Retina (tissue), 1 donor: ENCODE measurements at places on chromosomes 11 and 22.
A peak's percentile ranks its signal among the peaks of the same experiment; 100 is the strongest.

GRCh38 chr11:78244546-78245255, 56.0 kb downstream of the USP35 start:
- DNase-seq: no peak

GRCh38 chr11:32435942-32436750, 807 bp upstream of the WT1 start:
- peak; percentile 62 for DNase-seq

DNA sequence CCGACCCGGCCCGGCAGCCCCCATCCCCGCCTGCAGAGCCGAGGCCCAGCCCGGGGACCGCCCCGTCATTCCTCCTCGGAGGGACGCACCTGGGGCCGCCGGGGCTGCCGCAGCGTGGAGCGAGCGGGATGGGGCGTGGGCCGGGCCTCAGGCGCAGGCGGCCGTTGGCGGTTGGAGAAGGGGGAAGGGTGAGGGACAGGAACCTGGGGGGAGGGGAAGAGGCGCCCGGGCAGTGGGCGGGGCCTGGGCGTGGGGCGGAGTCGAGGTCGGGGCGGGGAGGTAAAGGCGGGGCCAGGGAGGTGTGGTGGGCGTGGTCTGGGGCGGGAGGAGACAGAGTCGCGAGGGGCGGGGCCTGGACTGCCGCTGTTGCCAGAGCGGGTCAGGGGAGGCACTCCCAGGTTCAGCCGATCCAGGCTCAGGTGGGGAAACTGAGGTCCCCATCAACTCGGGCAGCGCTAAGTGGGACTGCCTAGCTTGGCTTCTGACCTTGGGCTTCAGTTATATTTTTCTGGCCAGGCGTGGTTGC, at the start of gene TESMIN:
Gene TESMIN, minus strand, starts transcription at position 190 of the 526 bp plus-strand sequence. CDS start 860 bp downstream, outside the sequence.
- peak; percentile 57 for DNase-seq

GRCh38 chr11:93234602-93235207, 36.9 kb upstream of the SLC36A4 start:
- DNase-seq: peak; percentile 81

DNA sequence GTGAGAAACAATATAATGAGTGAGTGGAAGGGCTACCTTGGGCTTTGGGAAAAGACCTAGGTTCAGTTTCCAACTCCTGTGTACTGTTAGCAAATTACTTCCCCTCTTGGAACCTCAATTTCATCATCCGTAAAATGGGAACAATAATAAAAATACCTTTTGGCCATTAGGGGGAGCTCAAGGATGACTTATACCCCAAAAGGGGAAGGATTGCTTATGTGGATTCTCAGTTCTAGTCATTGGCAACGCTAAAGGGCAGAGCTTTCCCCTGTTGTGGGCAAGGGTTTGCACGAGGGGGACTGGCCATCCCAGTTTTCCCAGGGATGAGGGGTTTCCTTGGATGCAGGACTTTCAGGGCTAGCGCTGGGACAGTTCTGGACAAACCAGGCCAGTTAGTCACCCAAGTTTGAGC, 3.1 kb upstream of the COMMD9 start:
- peak; percentile 32 for DNase-seq

GRCh38 chr11:45756384-45757010, 48.5 kb upstream of the SLC35C1 start:
- DNase-seq: no peak

DNA sequence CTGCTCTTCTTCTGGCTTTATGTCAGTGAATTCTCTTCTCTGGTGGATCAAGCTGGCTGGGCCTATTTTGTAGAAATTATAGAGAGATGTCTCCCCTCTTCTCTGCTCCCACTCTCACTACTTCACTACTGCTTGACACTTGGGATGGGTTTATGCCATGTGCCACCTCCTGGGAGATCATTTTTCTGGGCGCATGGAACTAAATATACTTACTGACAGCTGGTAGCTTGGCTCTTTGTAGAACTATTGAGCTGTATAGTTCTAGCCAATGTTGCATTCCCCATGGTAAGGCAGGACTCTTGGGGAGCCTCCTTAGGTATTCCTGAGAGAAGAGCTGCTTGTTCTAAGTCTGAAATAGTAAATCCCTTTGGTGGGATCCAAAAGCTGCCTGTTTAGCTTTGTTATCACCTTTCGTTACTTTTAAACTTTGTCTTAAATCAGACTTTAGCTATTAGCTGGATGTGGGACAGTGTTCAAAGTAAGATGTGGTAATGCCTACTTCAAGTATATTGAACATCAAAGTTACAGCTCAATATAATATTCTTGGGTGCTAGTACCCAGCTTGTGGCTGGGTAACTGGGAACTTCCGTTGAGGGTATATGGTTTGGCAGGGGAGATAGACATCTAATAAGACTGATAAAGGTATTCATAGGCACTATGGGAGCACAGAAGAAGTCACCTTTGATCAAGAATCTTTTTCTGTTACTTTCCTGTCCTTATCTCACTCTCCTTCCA, 87.5 kb upstream of the RRM1 start:
- no peak for DNase-seq

DNA sequence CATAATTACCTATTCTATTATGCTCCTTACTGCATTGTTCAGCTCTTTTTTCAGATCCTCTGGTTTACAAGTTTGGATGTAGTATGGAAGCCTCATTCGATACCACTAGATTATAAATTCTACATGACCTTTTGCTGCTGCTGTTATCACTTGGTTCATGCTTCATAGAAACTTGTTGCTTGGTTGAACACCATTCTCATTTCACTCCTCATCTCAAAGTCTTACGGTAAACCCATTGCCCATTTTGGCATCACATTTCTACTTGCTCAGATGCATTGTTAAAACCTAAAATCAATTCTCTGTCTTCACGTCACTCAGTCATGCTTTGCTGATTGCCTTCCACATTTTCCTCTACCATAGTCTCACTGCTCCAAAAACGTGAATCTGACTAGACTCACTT, 155.5 kb upstream of the DDI1 start:
- no peak for DNase-seq

- no peak for DNase-seq
Measured at GRCh38 chr22:49483281-49483870, 344.3 kb downstream of the BRD1 start.

- no peak for DNase-seq
Measured at GRCh38 chr11:57675176-57675941, 7.4 kb downstream of the ZDHHC5 start.

GRCh38 chr22:37696657-37697537, at the start of gene TRIOBP:
Gene TRIOBP, plus strand, starts transcription at chr22:37697048. Its CDS starts 4,318 bp downstream, at chr22:37701366.
- peak; percentile 95 for DNase-seq

DNA sequence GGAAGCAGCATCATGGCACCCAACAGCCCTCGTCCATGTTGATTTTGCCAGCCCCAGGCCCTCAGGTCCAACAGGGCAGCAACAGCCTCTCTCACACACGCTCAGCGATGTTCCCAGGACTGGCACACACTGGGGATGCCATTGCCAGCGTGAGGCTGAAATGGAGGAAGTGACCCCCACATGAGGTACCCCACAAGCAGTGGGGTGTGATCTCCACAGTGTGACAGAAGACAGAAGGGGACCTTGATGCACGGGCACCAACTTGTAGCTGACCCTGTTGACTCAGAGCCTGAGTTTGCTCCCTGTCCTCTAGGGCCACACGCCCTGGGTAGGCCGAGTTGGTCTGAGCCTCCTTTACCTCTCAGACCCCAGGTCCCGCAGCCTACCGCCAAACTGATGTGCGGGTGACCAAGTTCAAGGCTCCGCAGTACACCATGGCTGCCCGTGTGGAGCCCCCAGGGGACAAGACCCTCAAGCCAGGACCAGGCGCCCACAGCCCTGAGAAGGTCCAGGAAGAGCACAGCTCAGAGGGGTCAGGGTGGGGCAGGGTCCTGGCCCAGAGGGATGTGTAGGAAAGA, 6.2 kb downstream of the SCGB1C1 start:
- no peak for DNase-seq

GRCh38 chr11:11537871-11538270, 83.9 kb downstream of the GALNT18 start:
- DNase-seq: no peak

- no peak for DNase-seq
Measured at GRCh38 chr11:90192869-90193582, 29.8 kb downstream of the CHORDC1 start.

- DNase-seq: no peak
Measured at GRCh38 chr11:59574467-59574866, 41.1 kb downstream of the OSBP start.

DNA sequence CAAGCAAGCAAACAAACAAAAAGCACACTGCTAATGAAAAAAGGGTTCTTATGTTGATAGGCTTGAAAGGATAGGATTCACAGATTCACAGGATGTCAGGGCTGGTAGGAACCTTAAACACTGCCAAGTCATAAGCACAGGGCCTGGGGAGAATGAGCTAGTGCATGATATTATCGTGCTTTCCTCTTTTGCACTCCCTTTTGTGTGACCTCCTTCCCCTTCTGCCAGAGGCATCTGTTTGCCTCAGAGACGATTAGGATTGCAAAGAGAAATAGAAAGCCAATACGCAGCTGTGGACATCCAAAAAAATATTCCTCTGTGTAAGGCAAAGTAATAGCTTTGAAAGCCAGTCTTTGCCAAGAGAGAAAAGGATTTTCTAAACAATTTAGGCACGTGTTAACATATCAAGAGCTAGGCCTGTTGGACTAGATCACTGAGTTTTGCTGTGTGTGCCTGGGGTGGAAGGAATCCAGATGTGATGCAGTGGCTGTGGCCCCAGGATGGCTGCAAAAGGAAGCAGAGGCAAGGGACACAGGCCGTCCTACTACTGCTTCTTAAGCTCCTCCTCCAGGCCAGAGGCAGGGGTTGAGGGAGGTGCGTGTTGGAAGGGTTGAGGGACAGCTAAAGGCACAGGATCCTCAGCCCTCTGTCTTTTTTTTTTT, 30.6 kb downstream of the MCHR1 start:
- DNase-seq: peak; percentile 20

DNA sequence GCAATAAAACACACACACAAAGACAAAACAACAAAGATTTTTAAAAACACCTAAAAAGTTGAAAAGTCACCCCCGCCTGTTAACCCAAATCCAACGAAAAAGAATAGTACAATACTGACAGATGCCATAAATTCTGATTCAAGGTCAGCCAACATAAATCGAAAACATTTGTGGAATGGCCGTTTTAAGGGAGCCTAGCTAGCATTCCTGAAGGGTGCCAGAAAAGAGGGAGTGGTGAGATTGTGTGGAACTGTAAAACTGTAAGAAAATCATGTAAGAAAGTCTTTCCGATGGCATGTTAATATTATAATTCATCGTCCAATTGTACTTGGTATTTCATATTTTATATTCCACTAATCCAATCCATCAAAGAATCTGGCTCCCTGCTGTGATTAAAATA, 75.1 kb downstream of the RAB38 start:
- DNase-seq: no peak

DNA sequence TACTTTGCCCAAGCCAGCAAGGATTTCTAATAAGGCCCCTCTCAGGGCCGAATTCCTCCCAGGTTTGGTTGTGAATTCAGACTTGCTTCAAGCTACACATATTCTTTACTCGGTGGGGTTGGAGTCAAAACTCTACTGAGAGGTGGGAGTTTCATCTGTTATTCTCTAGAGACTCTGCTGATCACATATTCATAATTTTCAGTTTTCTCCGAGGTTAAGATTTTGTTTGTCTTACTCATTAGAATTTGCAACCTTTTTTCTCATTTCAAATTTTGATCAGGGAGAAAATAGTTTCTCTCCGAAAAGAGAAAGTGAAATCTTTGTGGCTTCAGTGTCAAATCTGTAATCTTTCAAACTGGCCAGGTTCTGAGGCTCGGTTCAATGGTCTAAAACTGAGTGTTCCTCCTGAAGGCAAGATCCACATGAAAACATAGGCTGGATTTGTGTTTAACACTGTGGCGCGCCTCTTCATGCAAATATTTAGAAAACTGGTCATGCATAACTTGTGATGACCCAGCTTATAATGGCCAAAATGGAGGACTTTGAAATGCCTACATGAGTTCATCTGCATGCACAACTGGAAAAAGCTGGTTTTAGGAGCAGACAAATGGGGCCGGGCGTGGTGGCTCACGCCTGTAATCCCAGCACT, 21.5 kb upstream of the GSTP1 start:
- no peak for DNase-seq

GRCh38 chr22:24323233-24323632, 52.6 kb downstream of the SPECC1L start:
- no peak for DNase-seq

DNA sequence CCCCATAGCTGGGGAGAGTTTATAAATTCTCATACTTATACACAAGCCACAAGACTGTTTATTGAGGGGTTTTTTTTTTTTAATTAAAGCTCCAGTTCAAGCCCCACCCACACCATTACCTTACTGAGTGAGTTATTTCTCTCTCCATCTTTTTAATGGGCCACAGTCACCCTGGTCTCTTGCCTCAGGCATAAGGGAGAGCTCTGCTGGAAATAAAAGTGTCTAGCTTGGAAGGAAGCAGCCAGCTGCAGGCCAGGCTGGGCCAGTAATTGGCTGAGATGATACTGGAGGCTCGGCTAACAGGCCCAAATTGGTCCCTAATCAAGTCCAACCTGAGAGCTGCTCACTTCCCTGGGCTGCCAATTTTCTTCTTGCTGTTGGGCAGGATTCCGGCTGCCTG, 174.1 kb downstream of the INSC start:
- DNase-seq: no peak

DNA sequence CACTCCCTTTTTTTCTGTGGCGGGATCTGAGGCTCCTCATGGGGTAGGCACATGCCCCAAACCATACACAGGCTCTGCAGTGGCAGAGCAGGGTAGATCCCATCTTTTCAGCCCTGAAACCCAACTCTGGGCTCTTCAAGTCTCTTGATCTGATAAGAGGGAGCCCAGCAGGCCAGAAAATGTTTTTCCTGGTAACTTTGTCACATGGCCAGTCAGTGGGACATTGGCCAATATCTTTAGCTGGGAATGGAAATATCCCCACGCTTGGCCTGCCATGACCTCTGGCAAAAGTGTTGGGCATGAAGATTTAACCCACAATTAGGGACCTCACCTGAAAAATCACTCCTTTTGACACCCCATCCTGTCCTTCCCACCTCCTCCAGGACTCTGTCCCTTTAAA, 8.1 kb downstream of the INPP5J start:
- DNase-seq: no peak

- DNase-seq: no peak
Measured at GRCh38 chr11:88555829-88556202, 218.3 kb upstream of the CTSC start.

- DNase-seq: no peak
Measured at GRCh38 chr22:42933485-42934091, 76.5 kb upstream of the ARFGAP3 start.

DNA sequence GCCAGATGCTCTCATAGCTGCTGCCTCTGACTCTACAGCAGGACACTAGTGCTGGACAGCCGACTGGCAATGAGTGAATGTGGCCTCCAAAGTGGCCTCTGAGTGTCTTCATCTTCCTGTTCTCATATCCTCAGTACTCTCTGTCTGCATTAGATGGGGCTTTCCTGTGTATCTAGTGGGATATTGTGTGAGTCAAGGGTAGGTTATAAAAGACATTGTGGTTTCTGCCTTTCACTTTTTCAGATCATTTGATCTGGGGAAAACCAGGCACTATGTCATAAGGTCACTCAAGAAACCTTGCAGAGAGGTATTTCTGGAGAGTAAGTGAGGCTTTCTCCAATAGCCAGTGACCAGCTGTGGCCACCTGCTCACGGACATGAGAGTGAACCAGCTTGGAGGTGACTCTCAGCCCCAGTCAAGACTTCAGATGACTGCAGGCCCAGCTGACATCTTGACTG, 333.6 kb upstream of the NCAM1 start:
- DNase-seq: no peak

- DNase-seq: no peak
Measured at GRCh38 chr11:69745201-69745600, 29.9 kb downstream of the FGF4 start.
